Neural crest cell (in vitro differentiated cells): ENCODE measurements at places on chromosomes 5 and 9. TPM values are rescaled to one million over a fixed set of nuclear protein-coding genes. Genes with fewer than 3 reads are reported as not detected.

- DNase-seq: no peak
Observed at GRCh38 chr9:121274851-121275250, 6.9 kb downstream of the GSN start.

DNA sequence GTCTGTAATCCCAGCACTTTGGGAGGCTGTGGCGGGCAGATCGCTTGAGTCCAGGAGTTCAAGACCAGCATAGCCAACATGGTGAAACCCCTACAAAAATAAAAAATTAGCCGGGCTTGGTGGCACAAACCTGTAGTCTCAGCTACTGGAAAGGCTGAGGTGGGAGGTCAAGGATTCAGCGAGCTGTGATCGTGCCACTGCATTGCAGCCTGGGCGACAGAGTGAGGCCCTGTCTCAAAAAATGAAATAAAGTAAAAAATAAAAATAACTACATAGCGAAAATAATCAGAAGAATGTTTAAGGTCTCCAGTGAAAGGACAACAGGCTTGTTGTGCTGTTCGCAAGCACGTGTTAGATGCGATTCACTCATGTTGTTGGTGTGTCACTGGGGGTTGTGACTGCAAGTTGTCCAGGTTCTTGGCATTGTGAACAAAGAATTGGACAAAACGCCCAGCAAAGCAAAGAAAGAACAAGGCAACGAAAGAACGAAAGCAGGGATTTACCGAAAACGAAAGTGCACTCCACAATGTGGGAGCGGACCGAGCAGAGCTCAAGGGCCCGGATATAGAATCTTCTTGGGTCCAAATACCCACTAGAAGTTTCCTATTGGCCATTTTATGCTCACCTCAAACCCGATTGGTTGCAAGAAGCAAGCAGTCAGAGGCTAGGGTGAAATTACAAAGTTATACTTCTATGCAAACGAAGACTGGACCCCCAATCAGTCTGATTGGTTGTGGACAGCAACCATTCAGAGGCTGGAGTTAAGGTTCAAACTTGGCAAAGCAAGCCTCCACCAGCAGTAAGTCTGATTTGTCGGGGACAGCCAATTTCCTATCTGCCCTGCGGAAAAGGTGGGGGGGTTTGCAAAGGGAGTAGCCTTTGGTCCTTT lies 844 bp upstream of the MCCC2 start:
- DNase-seq: no peak

GRCh38 chr9:21624675-21625644 lies 142.8 kb upstream of the IFNE start:
- DNase-seq: no peak

GRCh38 chr9:133144904-133145851 lies 18.5 kb downstream of the GBGT1 start:
- DNase-seq: no peak

- DNase-seq: no peak
Observed at GRCh38 chr9:99894826-99895225, 11.6 kb upstream of the STX17 start.

GRCh38 chr9:14418301-14418940 lies 104.5 kb upstream of the NFIB start:
- no peak for DNase-seq

DNA sequence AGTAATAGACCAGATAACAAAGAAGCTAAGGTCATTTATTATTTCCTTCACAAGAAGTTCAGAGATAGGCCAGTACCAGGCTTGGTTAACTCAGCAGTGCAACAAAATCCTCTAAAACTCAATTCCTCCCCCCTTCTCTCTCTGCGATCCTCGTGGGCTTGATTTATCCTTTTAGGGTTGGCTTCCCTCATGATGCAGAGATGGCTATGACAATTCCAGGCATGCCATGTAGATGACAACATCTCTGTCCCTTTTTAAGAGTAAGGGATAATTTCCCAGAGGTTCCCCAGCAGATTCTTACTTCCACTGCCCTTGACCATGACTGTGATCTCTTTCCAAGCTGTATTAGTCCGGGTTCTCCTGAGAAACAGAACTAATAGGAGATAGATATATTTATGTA lies 28.7 kb upstream of the DAP start:
- no peak for DNase-seq

PTGER4 gene
- not detected in 2 replicates for total RNA-seq

DNA sequence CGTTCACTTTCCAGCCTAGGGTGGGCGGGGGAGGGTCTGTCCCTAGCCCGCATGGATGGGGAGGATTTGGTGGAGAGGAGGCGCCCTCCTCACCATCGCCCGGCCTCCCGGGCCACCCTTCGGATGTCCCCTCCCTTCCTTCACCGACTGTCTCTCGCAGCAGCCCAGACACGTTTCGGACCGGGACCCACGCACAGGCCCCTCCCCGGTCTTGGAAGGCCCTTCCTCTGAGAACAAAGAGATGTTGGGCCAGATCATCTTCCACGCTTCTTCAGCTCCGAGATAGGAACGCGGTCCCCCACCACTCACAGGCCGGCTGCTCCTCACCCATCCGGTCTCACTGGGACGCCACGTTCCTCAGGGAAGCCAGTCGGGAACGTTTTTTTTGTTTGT lies 640 bp upstream of the DPM2 start:
- no peak for DNase-seq

GRCh38 chr9:98993570-98993945 lies 49.9 kb downstream of the COL15A1 start:
- no peak for DNase-seq

ADAMTS13 gene
- 5.8 and 6.0 TPM in 2 replicates for total RNA-seq

DNA sequence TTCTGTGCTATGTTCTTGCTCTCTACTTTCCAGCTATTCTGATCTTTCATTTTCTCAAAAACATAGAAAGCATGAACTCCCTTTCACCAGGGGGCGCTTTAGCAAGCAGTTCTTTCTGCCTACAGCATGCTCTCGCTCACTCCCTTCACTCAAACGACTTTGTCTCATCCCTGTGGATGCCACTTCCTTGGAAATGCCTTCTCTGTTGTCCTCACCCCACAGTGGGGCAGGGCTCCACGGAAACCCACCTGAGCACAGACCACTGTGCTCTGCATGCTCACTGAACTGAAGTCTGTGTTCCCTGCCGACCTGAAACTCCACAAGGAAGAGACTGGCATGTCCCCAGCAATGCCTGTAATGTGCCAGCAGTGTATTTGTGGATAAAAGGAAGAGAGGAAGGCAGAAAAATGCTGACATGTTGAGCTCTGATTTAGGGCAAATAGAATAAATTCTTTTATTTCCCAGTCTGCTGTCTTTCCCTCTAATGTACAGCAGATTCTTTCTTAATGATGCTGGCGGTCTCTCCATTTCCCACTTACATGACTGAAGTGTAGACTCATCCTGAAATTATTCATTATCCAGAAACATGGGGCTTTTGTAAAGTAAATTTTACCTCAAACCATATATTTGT lies 4.9 kb upstream of the ROR2 start:
- peak; percentile 76 for DNase-seq

CARTPT gene
- not detected in 2 replicates for total RNA-seq

- no peak for DNase-seq
Observed at GRCh38 chr9:137222190-137223077, at the start of gene RNF208. TSS of gene RNF208 (minus strand) at chr9:137222240. CDS start at chr9:137221212, 1,028 bp downstream.

DNA sequence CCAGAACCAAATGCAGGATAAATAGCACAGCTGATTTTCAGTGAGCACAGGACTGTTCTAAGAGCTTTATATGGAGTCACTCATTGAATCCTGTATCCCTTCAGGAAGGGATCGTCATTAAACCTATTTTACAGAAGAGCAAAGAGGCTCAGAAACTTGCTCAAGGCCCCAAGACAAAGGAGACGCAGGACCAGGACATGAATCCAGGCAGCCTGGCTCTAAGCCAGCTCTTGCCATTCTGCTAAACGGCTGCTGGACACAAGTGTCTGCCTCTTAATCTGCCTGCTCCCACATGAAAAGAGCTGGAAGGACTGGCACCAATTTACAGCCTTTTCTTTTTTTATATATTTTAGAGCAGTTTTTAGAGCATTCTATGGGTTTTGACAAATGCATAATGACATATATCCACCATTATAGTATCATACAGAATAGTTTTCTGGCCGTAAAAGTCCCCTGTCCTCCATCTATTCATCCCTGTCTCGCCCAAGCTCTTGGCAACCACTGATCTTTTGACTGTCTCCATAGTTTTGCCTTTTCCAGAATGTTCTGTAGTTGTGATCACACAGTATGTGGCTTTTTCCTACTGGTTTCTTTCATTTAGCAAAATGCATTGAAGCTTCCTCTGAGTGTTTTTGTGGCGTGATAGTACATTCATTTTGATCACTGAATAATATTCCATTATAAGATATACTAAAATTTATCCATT lies 37.5 kb downstream of the RETREG1 start:
- DNase-seq: no peak

DNA sequence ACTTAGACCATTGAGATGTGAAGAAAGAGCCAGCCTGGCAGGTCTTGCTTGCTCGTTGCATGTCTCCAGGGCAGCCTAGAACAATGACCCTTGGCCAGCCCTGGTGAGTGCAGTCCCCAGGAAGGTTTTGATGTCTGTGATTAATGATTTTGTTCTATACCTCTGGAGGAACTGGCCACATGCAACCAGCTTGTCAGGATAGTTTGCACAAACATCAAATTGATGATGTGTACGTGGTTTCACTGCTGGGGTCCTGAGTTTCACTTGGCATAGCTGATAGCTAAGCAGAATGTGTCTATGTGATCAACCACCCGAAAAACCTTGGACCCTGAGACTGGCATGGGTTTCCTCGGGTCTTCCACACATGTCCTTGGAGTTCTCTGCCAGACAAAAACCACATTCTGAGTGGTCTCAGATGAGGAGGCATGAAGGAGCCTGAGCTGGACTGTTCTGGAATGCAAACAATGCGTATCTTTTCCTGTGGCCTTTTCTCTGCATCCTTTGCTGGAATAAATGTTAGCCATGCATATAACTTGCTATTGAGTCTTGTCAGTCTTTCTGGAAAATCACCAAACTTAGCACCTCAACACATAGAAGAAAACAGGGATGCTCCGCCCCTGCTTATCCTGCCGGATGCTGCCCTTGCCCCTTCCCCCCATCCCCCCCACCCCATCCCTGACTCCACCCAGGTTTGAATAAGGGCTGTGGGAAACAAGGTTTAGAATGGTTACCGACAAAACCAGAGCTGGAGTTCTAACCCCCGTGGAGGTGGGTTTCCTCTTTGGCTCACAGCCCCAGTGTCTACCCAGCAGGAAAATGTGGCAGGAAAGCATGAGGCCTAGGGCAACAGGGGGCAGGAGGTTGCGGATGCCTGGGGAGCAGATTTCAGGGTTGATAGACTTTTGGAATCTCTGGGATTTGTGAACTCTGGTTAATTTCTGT lies 50.1 kb upstream of the ANKRD33B start:
- DNase-seq: no peak

SECISBP2 gene
- 56.7 and 62.6 TPM in 2 replicates for total RNA-seq

DNA sequence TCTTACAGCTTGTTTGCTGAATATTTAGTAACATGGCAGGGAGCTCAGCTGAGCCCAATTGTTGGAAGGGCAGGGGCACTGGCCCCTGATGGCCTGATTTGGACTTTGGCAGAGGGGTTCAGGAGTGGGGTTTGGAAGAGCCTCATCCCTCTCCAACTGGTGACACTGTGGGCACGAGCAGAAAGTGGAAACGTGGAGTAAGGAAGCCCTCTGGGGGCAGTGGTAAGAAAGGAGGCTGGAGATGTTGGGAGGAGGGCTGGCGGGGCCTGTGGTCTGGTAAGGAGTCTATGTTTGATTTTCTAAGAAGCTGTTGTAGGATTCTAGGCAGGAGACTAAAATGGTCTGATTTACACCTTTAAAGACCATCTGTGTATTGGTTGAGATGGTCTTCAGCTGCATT lies 208.9 kb downstream of the HSPA4 start:
- no peak for DNase-seq

- no peak for DNase-seq
Observed at GRCh38 chr5:76299592-76299991, 103.5 kb upstream of the IQGAP2 start.

DNA sequence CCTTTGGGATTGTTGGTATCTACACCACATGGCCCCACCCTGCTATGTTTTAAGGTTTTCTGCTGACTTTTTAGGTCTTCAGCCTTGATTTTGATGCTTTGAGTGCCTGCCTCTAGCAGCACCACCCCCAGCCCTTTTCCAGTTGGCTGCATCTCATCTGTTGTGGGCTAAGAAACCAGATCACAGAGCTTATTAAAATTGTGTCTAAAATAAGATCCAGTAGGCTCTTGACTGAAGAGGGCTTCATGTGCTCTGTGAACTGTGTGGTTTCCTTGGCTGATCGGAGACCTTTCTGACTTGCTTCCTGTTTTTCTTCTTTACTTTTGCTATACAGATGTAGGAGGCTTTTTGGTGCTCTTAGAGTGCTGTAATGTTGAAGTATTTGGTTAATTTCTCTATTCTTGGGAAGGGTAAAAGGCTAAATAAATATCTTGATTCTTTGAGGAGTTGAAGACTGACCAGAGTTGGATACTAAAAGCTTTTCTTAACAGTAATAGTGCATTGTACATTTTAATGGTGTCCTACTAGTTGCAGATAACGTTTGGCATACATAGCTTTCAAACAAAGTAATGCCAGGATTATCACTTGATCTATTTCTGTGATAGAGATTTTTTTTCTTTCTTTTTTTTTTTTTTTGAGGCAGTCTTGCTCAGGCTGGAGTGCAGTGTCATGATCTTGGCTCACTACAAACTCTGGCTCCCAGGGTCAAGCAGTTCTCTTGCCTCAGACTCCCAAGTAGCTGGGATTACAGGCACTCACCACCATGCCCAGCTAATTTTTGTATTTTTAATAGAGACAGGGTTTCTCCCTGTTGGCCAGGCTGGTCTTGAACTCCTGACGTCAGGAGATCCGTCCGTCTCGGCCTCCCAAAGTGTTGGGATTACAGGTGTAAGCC lies 4.5 kb downstream of the UBE2D2 start:
- no peak for DNase-seq

- DNase-seq: no peak
Observed at GRCh38 chr9:132975961-132976360, 2.5 kb upstream of the GFI1B start.

AGXT2 gene
- total RNA-seq: not detected in 2 replicates

DNA sequence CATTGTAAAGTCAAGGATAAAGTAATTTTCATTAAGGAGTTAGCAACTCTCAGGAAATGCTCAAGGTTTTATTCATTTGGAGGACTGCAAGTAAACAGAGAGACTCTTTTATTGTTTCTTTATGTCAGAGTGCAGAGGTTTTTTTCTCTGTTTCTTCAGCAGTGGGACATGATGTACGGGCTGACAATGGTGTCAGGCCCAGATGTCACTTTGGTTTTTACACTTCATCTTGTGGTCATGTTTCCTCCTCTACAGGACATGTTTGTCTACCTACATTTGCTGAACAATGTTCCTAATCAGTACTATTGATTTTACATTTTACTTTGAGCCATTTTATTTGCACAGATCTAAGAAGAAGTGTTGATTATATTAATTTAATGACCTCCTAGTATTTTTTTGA lies 72.8 kb upstream of the PARP8 start:
- DNase-seq: no peak

MTAP gene
- 90.1 and 106 TPM in 2 replicates for total RNA-seq
